Stimulated activated CD4-positive, alpha-beta T cell treated with anti-CD3 and anti-CD28 coated beads, Interleukin-4, amount 100 ng/mL, for 1 hour (primary cell): ENCODE measurements at places on chromosomes 12 and 14.

DNA sequence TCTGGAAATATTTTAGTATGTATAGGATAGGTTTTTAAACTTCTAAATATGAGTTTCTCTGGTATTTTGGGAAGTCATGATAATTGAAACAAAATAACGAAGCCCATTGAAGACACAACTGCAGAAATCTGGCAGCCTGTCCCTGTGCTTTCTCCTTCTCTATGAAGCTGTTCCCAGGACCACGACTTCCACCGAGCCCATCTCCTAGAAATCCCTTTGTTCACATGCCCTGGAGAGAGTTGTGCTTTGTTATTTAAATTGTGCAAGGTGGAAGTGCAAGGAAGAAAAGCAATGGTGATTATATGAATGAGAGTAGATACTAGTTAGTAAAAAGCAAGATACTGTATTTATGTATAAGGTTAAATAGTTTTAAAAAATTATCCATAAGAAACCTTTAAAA lies 32.2 kb downstream of the STK38L start:
- no peak for DNase-seq

DNA sequence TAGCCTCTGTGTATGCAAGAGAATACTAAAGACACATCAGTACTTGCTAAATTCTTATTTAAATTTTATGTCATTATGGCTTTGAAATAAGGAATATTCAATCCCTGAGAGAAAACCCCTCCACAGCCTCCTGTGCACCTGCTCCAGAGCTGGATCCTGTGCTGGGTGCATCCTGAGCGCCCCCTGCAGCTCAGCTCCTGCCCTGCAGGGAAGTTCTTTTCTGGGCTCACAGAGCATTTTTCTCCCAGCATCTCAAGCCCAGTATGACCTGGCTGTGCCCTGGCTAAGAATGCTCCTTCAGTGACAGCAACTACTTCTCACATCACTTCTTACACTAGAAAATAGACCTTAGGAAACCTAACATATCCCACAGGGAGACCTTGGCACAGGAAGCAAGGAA lies 1211.7 kb downstream of the TMEM121 start:
- no peak for DNase-seq

GRCh38 chr14:55889124-55889523 lies 229.1 kb upstream of the PELI2 start:
- no peak for DNase-seq

GRCh38 chr14:89357655-89358297 lies 59.3 kb downstream of the FOXN3 start:
- DNase-seq = no peak

GRCh38 chr14:102873131-102873530 lies 49.3 kb upstream of the AMN start:
- DNase-seq = no peak

GRCh38 chr12:52402873-52403540 lies 3.1 kb downstream of the KRT82 start:
- DNase-seq = no peak

DNA sequence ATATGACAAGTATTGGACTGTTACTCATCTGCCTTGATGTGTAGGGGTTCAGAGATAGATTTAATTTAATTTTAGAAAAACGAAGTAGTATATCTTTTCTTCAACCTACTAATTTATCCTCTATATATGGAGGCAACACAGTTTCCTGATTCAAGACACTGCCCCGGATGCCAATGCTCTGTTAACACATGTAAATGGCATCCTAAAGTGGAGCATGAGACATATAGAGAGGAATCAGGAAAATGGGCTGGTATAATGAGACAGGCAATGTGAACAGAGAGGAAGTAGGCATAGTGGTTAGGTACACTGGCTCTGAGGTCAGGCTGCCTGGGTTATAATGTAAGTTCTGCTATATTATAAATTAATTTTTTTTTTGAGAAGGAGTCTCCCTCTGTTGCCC lies 85.6 kb downstream of the OTOGL start:
- DNase-seq = no peak

DNA sequence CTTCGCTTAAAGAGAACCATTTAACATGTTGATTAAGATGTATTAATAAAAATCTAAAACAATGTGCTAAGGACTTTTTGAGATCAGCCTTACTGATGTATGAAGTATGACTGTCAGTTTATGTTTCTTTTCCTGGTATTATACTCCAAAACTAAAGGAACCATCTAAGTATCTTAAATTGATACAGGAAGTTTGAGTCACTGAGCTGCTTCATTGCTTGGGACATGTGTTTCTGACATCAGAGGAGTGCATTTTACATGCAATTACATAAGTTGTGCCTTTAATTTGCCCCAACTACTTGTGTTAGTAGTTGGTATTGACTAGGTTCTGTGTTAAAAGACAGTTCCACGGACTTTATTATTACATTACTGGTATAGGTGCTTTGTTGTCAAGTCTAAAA lies 50.9 kb downstream of the PROX2 start:
- DNase-seq = no peak

- DNase-seq = no peak
Measured at GRCh38 chr14:104786091-104786586, 9.4 kb downstream of the AKT1 start.

- no peak for DNase-seq
Measured at GRCh38 chr14:101836135-101836534, 74.6 kb downstream of the PPP2R5C start.

- DNase-seq = peak; percentile 48
Measured at GRCh38 chr12:92144631-92145480, 790 bp downstream of the BTG1 start.

- no peak for DNase-seq
Measured at GRCh38 chr14:54360667-54361066, 36.1 kb upstream of the CDKN3 start.

DNA sequence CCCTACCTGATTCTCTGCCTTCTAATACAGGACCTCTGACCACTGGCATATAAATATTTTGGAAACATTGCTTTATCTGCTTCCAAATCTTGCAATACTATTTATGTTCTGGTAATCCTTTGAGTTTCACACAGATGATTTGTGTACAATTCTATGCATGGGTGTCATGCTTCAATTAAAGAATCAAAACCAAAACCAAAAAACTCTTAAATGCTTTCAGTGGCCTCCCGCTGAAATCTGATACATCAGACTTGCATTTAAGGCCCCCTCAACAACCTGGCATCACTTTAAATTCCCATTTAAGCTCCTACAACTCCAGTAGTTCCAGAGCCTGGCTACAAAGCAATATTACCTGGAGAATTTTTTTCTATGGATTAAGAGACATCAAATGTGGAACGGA lies 221.7 kb upstream of the NAV3 start:
- DNase-seq = no peak

GRCh38 chr12:29198901-29199300 lies 49.8 kb downstream of the FAR2 start:
- no peak for DNase-seq

- no peak for DNase-seq
Measured at GRCh38 chr12:65594409-65594808, 229.9 kb upstream of the HMGA2 start.

- no peak for DNase-seq
Measured at GRCh38 chr14:83164016-83164415, 1630.4 kb upstream of the SEL1L start.

GRCh38 chr14:68365228-68365627 lies 427.6 kb downstream of the ZFP36L1 start:
- DNase-seq = no peak
